HCEC 1CT (cell line): ENCODE measurements at places on chromosomes 2 and 18.
A peak's percentile ranks its signal among the peaks of the same experiment; 100 is the strongest.

DNA sequence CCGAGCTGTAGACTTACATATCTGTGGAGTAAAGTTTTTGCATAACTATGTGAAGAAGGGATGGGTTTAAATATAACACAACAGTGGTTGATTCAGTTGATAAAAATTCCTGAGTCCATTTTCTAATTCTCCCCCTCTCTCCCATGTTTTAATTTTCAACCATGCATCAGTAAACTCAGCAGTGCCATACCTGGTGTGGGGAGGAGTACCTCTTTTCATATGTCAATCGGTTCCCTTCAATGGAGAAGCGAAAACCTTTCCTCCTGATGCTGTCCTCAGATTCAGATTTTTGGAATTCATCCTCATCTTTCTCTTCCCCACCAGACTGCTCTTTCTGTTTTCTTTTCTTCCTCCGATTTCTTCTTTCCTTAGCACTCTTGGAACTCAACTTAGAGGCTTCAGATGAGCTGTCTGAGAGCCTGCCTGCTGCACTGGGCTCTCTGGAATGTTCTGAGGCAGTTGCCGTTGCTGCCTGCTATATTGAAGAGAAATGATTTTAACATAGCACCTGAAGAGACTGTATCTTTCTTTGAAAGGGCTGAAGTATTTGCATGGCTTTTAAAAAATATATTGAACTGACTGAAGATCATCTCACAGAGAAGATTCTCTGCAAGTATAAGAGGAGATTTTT is 82.9 kb downstream of the SCN1A start:
- no peak for DNase-seq

DNA sequence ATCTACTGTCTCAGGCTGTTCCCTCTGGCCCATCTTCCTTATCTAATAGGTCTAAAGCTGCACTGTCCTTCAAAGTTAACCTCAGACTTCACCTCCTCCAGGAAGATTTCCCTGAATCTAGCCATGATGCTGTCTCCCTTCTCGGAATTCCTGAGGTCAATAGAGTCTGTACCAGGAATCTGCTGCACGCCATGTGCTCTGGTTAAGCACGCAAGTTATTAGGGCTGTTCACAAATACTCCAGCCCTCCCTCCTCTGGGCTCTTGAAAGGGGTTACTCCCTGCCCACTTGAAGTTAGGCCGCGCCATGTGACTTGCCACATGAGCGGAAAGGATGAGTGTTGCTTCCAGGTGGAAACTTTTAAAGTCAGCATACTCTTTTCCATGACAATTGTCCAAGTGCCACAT is 43.6 kb downstream of the MCFD2 start:
- no peak for DNase-seq

GRCh38 chr2:152420936-152421335 is 86.0 kb downstream of the FMNL2 start:
- DNase-seq = no peak

DNA sequence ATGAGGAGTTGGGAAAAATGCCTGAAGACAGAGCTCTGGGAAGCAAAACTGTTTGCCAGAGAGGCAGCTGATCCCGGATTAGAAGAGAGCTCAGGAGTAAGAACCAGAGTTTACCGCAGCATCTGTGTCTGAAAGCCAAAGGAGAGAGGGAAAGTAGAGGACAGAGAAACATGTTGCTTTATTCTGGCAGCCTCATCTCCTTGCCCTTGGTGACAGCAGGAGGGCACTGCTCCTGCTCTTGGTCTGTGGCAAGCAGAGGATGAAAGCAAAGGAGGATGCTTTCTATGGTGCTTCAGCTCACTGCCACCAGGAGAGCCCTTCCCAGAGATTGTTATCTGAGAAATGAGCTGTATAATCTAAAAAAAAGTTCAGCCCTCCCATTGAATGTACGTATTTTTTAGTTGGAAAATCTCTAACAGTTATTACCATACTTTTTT is 7.7 kb downstream of the SLC1A4 start:
- no peak for DNase-seq

DNA sequence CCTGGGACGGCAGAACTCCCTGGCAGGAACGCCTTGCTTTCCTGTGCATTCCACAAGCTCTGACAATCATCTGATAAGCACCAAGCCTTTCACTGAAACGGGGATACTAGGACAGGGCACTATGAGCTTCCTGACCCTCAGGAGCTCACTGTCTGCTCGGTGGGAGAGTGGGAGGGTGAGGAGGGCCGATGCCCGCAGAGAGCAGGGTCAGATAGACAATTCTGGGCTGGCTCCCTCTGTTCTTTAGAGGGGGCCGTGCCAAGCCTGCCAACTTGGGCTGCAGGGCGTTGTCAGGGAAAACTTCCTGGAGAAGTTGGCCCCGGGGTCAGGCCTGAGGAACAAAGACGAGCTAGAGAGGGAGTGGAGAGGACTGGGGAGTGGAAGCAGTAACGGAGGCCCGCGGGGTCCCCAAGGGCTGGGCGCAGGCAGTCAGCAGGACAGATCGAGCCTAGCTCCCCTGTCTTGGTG is 82.0 kb downstream of the CTAGE1 start:
- no peak for DNase-seq

DNA sequence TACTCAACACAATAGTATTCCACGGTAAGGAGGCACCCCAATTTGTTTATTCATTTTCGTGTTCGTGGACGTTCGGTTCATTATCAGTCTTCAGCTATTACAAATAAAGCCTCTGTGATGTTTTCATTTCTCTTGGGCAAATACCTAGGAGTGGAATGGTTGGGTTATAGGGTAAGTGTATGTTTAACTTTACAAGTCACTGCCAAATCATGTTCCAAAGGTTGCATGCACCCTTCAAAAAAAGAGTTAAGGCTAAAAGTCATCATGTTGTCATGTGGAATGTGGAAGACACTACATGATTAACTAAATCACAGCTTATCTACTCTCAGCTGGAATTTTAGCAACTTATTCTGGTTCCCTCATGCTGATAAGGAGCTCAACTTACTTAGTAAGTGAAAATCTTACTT is 15.8 kb downstream of the INO80C start:
- no peak for DNase-seq

- DNase-seq = no peak
These were observed 1170.4 kb upstream of the ZEB2 start for GRCh38 chr2:145690183-145690778.

- no peak for DNase-seq
These were observed 43.1 kb upstream of the GPC1 start for GRCh38 chr2:240392084-240392947.

DNA sequence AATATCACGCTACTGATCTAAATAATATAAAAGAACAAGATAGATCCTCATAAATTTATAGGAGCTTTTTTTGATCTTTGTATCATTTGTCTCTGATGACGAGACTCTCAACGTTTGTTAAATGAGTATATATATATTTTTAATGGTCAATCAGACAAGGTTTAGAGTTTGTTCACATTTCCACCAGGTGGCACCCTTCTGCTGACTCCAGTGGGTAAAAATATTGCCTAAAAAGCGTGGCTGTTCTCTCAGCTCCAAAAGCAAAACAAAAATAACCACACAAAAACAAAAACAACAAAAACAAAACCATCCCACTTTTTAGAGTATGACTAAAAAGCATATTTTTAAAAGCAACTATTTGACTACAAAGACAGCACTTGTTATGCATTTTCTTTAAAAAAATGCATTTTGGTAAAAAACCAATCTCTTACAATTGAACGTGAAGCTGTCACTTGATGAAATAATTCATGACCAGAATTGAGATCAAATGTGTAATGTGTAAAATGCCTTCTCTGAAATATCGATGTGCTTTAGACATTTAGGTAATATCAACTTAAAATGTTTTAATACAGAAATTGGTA is 723.2 kb downstream of the DPP10 start:
- DNase-seq = peak; percentile 1

GRCh38 chr2:200863782-200864175 is 679 bp downstream of the CLK1 start:
- DNase-seq = no peak

- DNase-seq = peak; percentile 68
These were observed 5.1 kb downstream of the SLC35F6 start for GRCh38 chr2:26769089-26769761.

DNA sequence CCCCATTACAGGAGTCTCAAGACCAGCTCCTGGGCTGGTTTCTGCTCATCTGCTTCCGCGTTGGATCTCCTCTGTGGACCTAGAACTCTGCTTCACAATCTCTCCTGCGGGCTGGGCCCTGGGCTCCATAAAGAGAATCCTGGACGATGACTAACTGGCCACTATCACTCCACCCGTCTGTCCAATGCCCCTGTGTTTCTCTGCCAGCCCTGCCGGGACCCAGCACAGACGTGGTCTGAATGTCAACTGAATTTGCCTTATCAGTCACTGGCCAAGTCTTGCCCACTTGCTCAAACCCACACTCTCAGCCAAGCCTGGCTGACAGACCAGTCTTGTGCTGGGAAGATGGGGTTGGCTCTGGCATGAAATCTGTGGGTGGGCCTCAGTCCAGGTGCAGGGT is 17.4 kb downstream of the KIF3C start:
- no peak for DNase-seq

GRCh38 chr2:120332384-120332783 is 13.6 kb upstream of the INHBB start:
- DNase-seq = no peak

GRCh38 chr18:52682260-52682659 is 342.3 kb downstream of the DCC start:
- no peak for DNase-seq

GRCh38 chr18:45874491-45875184 is 49.2 kb downstream of the SIGLEC15 start:
- no peak for DNase-seq

- DNase-seq = no peak
These were observed 94.0 kb downstream of the FMNL2 start for GRCh38 chr2:152428800-152429582.

DNA sequence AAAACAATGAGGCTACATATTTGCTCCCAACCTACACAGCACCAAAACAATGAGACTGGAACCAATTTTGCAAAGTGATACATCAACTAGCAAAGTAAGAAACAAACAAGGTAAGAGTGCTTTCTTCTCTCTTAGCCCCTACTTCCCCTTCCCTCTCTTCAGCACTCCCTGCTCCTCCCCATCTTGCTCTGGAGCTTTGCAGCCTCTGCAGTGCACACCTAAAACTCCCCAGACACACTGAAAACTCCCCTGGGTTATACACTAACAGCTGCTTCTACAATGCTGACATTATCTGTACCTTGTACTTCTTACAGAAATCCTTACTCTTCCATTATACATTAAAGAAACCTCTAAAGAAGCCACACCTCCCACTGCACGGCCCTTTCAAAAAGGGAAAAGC is 93.7 kb downstream of the RBMS1 start:
- no peak for DNase-seq

DNA sequence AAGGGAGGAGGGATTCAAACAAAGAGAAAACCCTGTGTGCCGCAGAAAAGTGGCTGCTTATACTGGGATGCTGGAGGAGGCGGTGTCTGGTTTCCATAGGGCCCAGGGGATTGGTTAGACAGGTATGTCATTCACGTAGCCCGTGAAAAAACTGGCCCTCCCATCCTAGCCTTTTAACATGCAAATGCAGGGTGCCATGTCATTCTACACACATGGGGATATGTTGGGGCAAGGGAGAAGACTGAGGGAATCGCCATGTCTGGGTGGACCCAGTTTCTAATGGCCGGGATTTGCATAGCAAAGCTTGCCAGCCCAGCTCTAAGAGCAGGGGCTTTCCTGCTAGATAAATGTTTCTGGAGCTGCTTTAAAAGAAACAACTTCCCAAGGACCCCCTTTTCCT is 8.2 kb upstream of the RNU2-63P start:
- no peak for DNase-seq

DNA sequence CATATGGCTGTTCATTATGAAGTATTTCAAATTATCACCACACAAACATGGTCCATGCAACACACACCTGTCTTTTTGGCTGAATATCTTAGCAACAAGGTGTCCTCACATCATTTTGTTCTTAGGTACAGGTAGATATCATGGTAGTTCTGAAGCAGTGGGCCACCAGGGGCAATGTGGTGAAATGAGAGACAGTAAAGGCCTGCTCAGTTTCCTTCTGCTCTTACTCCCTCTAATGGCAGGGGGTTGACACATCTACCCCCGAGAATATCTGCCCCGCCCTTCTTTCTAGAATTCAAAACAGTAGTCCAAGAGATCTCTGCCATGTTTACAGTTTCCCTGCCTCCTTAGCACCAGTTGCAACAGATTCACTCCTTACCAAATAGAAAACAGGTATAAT is 147.0 kb upstream of the KLHL14 start:
- peak; percentile 60 for DNase-seq

GRCh38 chr2:1309507-1309906 is 103.8 kb upstream of the TPO start:
- DNase-seq = no peak

- peak; percentile 70 for DNase-seq
These were observed 5.8 kb downstream of the CRIM1 start for GRCh38 chr2:36361396-36361795.

- DNase-seq = no peak
These were observed 115.8 kb downstream of the PIGN start for GRCh38 chr18:62071071-62071470.

DNA sequence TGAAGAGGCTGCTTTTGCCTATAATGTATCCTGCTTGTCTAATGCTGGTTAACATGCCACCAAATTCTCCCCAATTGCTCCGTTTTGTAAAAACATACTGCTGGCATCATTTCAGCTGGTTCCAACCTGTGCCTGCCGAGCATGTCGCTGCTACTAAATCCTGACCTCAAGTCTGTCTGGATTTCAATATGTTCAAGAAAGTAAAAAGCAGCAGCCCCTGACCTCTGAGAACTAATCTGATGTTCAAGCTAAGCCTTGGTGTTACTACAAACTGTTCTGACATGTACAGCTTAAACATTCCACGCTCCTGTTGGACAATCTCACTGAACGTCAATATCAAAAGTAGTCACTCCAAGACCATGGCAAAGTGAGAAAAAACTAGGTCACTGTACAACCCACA is 46.3 kb downstream of the SFT2D3 start:
- DNase-seq = no peak

- DNase-seq = no peak
These were observed 284.6 kb upstream of the UBE2E3 start for GRCh38 chr2:180695586-180696401.

DNA sequence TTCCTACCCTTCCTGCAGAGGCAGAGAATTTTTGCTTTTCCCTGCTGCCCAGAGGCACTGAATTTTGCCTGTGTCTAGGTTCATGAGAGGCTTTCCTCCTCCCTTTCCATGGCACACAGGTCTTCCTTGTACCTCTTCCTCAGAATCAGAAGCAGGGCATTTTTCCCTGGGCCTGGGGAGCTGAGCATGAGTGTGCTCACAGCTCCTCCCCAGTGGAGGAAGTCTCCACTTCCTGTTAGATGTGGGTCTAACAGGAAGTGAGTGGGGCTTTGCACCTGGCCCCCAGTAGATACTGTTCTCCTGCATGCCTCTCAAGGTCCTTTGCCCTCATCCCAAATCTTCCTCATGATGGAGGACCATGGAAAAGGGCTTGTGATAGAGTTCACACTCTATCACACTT is 297.2 kb upstream of the FIGN start:
- no peak for DNase-seq

- DNase-seq = no peak
These were observed 5.0 kb upstream of the PKDCC start for GRCh38 chr2:42042631-42043355.

GRCh38 chr2:149184991-149185390 is 145.4 kb upstream of the LYPD6 start:
- no peak for DNase-seq
